Stimulated activated CD8-positive, alpha-beta memory T cell treated with anti-CD3 and anti-CD28 coated beads, Interleukin-15, amount 100 ng/mL, for 24 hours (primary cell): ENCODE measurements at places on chromosomes 16 and 17.

- DNase-seq, result no peak
These were observed 78.7 kb downstream of the N4BP1 start for GRCh38 chr16:48531011-48531962.

GRCh38 chr17:41642252-41643156 is 18.1 kb upstream of the KRT17 start:
- DNase-seq, result no peak

DNA sequence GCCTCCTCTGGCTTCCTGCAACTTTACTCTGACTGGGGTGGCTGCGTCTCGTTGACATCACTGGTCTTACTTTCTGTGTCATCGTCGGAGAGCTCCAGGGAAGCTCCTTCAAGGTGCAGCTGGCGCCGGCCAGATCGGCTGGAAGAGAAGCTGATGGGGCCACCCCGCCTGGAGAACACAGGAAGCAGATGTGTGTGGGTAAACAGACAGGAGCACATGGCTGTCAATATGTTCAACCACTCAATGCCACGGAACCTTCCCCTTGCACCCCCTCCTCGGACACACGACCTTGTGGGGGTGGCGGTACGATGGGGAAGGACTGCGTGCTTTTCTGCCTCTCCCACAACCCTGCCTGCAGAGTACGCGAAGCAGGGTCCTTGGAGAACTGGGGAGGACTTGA is 40.1 kb downstream of the NDEL1 start:
- no peak for DNase-seq

DNA sequence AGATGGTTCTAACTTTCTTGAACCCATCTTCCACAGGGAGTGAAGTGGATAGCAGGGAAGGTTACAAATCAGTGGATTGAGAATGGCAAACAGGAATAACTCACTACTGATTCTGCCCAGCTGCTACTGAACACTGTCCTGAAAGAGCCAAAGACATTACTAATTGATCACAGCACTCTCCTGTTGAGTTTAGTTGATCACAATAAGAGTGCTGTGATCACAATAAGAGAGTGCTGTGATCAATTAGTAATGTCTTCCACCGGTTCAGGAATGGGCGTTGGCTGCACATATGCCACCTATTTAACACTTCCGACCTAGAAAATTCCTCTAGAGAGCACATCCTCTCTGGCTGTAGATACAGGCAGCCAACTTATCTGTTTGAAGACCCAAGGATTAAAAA is 11.4 kb downstream of the CFAP97D1 start:
- DNase-seq, result no peak

DNA sequence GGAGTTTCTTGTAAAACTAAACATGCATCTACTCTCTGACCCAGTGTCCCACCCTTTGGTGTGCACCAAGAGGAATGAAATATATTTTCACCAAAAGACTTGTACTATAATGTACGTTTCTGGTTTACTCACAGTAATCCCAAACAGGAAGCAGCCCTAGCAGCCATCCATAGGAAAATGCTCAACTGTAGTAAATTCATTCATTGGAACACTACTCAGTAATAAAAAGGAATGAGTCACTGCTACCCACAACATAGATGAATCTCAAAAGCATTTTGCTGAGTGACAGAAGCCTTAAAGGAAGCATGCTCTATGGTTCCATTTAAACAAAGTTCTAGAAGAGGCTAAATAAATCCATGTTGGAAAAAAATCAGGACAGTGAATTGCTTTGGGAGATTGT is 37.6 kb upstream of the DHRS7B start:
- DNase-seq, result no peak

GRCh38 chr17:63780507-63780906 is 6.5 kb downstream of the DDX42 start:
- no peak for DNase-seq

GRCh38 chr17:9817086-9817485 is 4.8 kb downstream of the GSG1L2 start:
- DNase-seq, result no peak

DNA sequence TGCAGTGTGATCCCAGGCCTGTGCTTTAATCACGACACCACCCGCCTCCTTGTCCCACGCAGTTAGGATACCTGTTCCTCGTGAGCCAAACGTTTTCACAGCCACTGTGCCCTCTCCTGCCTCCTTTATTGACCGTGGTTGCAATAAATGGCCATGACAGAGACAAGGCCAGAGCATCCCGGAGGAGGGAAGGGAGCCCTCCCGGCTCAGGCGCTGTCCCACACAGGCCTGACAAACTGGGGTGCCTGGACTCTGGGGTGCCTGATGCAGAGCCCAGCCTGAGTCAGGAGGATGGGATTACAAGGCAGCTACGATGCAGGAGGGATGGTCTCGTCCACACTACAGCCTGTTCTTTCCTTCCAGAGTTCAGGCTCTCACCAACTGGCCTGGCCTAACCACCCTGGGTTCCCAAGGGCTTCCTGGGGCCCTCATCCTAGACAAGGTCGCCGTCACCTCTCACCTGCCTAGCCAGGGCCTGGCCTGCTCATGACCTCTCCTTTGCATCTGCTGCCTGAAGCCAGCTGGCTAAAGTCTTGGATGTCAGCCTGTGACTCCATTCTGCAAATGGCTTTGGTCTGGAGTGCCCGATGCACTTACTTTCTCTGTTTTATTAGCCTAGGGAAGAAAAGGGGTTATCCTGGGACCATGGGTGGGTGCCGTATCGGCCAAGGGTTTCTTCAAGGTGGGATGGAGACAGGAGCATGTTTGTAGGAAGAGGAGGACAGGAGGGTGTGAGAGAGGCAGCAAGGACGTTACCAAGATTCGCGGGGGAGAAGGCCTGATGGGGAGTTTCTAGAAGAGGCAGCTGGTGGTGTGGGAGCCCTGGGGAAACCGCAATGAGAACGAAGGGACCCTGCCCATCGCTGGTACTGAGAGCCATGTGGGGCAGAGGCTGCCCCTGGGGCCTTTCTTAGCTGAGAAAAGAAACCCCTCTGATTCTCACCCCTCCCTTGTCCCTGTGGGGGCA is 234.3 kb upstream of the TNRC6C start:
- DNase-seq, result no peak

- no peak for DNase-seq
These were observed 213.1 kb downstream of the SEC14L1 start for GRCh38 chr17:77353684-77354419.

GRCh38 chr17:34853924-34854323 is 107.3 kb downstream of the CCT6B start:
- no peak for DNase-seq

DNA sequence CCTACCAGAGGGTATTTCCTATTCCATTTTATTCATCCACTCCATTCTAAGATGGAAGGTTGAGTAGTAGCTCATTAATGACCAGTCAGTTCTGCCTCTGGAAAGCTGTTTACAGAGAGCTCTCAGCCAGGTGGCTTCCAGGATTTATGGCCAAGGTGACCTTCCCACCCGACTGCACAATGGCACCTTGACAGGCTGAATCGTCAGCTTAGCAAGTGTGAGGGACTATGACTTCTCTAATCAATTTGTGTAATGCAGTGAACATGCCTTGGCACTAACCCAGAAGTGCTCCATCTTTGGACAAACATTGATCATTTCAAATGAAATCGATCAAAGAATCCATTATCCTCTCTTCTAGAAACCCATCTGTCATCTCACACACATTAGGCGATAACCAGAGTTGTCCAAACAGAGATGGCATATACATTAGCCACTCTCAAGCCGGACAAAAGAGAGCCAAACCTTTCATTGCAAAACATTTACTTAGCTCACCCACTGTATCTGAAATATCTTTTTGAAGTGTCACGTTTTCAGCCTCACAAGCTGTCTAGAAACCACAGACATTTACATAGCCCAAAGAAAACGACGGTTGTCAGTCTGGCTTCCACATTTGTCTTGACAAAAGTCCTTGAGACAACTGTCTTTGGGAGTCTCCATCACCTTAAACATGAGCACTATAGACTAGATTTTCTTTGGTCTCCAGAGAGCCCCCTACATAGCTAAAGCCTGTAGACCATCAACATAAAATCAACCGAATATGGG is 35.6 kb downstream of the CLEC3A start:
- DNase-seq, result no peak

- peak; percentile 31 for DNase-seq
These were observed 76.6 kb downstream of the CMIP start for GRCh38 chr16:81521141-81521626.

- no peak for DNase-seq
These were observed 266.0 kb downstream of the ENGASE start for GRCh38 chr17:79340333-79341221.

DNA sequence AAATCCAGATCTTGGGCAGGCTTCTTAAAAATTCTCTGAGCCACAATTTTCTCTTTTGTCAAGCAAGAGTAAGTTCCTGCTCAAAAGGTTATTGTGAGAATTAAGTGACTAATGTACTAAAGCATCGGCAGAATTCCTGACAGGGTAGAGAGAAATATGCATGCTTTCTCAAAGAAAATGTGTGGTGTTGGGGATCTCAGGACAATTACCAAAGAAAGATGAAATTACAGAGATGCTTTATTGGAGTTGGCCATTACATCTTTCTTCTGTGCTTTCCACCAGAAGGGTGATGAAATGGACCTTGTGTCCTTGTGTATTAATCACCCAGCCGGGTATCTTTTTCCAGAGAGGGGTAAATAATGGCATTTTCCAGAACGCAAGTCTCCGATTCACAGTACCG is 1.7 kb upstream of the USP43 start:
- DNase-seq, result no peak

GRCh38 chr17:28907709-28908475 is 5.0 kb upstream of the DHRS13 start:
- DNase-seq, result no peak

GRCh38 chr16:25140459-25140858 is 28.9 kb downstream of the LCMT1 start:
- DNase-seq, result no peak

GRCh38 chr16:85341972-85342695 is 229.9 kb upstream of the CIBAR2 start:
- DNase-seq, result no peak

- no peak for DNase-seq
These were observed 96.9 kb downstream of the C16orf78 start for GRCh38 chr16:49470513-49470991.

- no peak for DNase-seq
These were observed 251.4 kb upstream of the KIF2B start for GRCh38 chr17:53571342-53571741.

- DNase-seq, result no peak
These were observed 14.9 kb downstream of the RBFOX3 start for GRCh38 chr17:79595921-79596320.

DNA sequence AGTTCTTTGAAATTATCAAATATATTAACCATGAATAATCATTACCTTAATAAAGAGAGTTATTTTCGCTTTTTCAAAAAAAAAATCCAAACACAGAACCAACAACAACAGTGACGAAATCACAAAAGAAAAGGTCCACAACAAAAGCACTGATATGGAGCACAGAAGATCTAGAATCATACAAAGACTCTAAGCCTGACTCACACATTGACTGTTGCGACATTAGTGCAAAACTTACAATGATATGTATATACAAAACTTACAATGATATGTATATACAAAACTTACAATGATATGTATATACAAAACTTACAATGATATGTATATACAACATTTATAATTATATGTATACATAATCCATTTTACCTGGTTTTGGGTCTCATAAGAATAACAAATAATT is 117.7 kb downstream of the USP22 start:
- no peak for DNase-seq

DNA sequence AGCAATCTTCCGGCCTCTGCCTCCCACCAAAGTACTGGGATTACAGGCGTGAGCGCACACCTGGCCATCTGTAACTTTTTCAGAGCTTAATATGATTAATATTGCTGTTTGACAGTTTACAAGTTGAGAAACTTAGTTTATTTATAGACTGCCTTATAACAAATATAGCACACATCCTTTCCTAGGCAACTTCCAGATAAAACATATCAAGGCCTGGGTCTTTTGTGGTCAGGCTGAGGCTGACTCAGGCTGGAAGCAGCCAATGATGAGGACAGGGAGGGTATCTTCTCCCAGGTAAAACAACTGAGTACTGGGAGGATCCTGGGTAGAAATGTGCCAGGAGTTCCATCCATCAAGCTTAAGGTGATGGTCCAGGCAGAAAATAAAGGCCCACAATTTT is 16.2 kb downstream of the LUC7L start:
- DNase-seq, result no peak

DNA sequence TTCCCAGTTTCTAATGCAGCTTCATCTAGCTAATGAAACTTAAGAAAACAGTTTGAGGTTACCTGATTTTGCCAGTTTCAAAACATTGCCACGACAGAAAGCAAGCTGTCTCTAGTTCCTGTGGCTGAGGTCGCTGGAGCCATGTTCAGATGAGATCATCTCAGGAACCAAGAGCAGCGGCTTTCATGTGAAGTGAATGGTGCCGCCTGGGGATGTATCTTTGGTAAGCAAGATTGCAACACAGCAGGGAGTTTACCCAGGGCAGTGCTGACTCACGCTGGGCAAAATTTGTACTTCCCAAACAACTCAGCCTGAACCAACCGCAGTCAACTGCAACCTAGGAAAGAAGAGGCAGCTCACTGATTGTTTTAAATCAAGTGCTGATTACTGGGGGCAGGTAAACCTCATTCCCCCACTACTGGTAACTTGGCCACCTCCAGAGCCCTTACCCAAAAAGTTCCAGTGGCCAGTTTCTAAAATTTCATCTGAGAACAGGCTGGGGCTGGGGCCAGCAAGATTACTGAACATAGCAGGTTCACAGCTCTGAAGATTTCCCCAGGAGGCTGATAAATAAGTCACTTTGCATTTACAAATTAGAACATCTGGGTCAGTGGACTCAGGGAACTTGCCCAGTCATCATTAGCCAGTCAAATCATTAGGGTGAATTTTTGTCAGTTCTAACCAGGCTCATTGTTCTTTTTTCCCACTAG is at the start of gene RFFL:
Gene RFFL (minus strand): TSS at position 194 of the 710 bp plus-strand sequence. CDS start 37,154 bp downstream, outside the sequence.
- DNase-seq, result peak; percentile 37

- DNase-seq, result no peak
These were observed 42.3 kb downstream of the WSB1 start for GRCh38 chr17:27336184-27336583.

DNA sequence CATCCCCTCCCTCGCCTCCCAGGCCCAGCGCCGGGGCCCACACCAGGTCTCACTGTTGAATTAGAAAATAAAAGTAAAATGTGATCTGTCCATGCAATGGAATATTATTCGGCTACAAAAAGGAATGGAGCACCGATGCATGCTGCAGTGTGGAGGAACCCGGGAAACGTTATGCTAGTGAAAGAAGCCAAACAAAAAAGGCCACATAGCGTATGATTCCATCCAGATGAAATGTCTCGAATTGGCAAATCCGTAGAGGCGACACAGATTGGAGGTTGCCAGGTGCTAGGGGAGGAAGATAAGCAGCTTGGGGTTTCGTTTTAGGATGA is 972 bp upstream of the ADCY9 start:
- DNase-seq, result no peak

- DNase-seq, result no peak
These were observed 15.4 kb downstream of the MGRN1 start for GRCh38 chr16:4639899-4640509.

- no peak for DNase-seq
These were observed 9.2 kb upstream of the ABR start for GRCh38 chr17:1188812-1189504.

- DNase-seq, result no peak
These were observed 1.3 kb upstream of the ST3GAL2 start for GRCh38 chr16:70440009-70440692.
